Daoy (cell line): ENCODE measurements at places on chromosomes 7 and 10. TPM values are rescaled to one million over a fixed set of nuclear protein-coding genes. Genes with fewer than 3 reads are reported as not detected.

GRCh38 chr7:73597978-73598782 lies 19.8 kb upstream of the TBL2 start:
- DNase-seq: no peak

- no peak for DNase-seq
Observed at GRCh38 chr10:77794256-77795142, 132.1 kb downstream of the DLG5 start.

DNA sequence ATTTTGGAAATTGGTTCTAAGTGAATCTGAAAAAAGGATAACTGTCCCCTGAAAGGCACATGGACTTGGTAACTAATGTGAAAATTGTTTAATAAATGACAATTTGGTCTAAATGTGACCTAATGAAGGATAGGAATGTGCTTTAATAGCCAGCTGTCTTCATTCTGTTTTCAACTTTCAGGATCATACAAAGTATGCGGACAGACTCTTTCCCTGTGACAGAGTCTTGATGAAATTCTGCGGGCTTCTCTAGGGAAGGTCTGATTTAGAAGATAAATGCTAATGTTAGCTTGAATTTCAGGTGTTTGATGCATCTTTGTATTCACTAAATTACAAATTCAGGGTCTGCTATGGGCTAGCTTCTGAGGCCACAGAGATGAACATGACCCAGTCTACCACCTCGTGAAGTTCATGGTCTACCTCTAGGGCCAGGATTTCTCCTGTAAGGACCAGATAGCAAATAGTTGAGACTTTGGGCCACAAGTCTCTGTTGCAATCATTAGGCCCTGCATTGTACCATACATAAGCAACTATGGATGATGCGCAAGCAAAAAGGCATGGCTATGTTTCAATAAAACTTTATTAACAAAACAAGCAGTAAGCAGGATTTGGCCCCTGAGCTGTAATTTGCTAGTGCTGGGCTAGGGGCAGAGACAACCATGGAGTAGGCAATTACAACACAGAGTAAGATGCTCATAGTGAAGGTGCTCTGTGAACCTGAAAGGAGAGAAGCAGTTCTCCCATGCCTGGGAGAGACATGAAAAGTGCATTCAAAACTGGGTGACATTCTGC lies 368.6 kb downstream of the INHBA start:
- no peak for DNase-seq

DNA sequence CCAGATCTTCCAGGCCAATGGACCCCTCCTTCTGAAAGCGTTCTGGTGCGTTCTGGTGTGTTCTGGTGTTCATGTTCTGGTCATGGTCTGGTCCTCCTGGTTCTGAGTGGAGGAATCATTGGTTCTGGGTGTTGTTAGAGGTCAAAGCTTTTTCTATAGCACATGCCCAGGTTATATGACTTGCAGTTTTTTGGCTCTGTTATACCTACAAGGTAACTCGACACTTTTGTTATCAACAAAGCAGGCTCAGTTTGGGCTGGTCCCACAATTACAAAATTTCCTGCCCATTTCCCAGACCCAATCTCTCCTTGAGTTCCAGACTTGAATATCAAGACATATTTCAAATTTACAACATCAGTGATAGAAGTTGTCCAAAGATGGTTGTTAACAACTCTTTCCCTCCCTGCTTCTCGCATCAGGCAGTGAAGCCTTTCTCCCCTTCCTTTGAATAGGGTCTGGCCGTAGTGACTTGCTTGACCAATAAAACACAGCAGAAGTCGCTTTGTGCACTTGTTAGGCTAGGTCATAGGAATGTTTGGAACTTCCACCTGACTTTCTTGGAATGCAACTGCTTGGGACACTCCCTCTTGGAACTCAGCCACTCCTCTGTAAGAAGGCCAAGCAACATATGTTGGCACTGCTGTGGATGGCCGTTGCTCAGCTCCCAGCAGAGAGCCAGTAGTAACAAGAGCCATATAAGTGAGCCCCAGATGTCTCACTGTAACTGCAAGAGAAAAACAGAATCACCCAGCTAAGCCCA lies 83.1 kb upstream of the STEAP1B start:
- DNase-seq: peak; percentile 95

GRCh38 chr10:71408436-71409225 lies 11.9 kb downstream of the CDH23 start:
- no peak for DNase-seq

DNA sequence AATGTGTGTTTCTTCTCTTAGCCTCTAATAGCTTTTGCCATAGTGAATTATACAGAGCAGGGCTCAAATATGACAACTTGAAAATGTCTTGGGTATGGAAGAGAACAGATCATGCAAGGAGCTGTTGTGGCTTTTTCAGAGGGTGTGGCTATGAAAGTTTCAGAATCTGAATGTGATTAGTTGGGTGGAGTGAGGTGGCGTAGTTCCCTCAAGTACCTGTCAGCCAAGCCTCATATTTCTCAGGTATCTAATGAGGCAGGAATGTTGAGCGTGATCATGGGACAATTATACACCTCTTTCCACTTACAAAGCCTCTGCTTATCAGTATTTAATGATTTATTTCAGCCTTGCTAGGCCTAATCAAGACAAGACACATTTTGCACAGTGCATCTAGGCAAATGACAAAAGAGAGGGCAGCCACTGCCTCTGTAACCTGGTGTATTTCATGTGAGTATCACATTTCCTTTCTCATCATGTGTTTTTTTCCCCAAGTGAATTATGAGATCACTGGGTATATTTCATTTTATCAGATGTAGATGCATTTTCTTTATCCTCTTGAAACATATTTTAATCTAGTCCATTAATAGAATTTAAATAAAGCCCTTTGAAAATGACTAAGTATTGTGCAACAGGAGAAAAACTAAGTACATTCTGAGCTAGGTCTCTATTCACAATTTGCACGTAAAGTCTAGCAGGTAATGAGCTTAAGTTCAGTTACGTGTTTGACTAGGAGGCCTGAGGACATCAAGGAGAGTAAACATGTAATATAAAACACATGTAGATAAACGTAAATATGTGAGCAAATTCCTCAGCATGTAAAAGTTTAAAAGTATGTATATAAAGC lies 644.4 kb upstream of the IGFBP3 start:
- DNase-seq: no peak

DNA sequence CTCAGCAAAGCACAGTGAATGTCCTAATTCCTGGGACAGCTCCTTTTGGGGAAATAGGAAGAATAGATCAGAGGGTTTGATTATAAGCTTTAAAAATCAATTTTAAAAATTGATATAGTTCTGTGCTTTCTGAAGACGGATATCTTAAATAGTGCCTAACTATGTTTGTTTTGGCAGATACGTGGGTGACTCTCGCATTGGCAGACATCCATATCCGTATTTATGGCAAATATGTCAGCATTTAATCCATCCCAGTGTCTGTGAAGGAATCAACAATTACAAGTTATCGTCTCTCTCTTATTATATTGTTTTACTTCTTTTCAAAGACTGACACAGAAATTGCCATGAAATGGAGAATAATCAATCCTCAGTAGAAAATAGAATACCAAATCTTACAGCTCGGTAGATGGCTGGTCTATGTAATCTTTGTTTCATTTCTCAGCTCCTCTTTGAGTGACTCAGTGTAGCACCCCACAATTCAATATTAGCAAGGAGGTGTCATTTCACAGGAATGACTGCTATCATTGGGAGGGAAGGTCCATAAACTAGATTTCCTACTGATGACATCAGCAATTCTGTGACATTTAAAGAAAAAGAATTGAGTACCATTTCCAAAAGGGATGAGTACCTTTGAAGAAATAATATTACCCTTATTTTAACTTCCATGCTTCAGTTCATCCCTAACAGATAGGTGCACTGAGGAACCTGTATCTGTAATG lies 186.4 kb upstream of the NFE2L3 start:
- peak; percentile 66 for DNase-seq

DNA sequence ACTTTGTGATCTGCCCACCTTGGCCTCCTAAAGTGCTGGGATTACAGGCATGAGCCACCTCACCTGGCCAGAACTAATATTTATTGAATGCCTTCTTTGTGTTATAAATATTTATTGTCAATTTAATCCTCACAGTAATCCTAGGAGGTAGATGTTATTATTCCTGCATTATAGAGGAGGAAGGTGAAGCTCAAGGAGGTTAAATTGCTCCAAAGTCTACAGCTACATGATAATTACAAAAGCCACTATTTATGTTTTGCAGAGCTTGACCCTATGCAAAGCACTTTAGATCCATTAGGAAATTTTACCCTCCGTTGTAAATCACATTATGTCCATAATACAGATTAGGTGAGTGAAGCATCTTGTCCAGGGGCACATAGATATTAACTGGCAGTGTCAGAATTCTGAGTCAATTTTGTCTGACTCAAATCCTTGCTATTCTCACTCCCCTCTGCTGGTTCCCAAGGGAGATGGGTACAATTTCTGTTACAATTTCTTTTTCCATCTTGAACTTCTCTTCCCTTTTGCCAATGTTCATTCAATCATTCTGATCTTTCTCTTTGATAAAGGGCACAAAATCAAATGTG lies 25.7 kb upstream of the CDK14 start:
- DNase-seq: peak; percentile 26

DNA sequence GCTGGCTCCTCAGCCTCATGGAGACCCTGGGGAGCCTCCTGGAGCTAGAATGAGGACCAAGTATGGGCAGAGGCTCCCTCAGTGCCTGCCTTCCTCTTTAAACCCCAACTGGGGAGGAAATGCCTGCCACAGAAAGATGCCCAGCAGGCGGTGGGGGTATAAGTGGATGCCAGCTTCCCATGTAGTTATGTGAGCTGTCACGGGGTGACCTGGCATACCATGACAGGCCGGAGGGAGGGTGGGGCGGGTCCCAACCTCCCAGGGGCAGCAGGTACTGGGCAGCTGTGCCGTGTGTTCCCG lies 35.0 kb downstream of the COL13A1 start:
- no peak for DNase-seq

- DNase-seq: no peak
Observed at GRCh38 chr7:117848941-117849340, 24.3 kb downstream of the CTTNBP2 start.

DNA sequence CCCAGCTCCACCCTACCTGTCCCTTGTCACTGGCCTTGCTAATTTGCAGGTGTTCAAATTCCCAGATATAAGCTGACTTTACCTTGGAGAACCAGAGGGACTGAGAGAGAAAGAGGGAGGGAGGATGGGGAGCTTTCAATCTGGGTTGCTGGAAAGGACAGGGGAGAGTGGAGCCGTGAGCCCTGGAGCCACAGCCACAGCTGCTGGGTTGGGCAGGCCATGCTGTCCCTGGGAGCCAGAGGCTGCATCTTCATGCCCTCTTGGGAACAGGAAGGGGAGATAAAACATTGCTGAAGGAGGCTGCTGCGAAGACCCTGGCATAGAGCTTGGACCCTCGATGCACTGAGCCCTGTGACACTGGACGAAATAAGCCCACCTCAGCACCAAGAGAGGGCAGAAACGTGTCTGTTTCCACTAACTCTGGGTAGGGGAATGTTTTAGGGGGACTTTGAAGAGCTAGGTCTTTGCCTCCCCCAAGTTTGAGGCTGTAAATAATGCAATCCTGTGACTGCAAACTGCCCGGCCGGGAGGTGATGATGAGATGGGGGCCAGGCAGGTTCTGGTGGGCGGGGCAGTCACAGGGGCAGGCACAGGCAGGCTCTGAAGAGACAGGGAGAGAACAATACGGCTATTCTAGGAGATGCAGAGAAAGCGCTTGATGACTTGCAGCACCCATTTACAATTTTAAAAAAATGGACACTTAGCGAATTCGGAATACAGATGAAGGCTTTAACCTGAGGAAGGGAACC lies 5.8 kb upstream of the JAKMIP3 start:
- DNase-seq: no peak

DNA sequence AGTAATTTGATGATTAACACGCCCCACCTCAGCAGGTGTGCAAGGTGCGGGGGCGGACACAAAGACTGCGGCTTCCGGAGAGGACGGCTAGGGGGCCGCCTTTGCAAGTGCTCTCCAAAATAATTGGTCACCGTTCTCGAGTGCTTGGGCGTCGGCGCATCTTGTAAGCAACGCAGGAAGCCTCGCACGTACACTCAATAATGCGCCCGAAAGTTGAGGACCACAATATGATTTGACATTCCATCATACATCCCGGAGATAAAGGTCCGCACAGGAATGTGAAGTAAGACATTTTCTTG lies 114.7 kb downstream of the EBF3 start:
- no peak for DNase-seq

- no peak for DNase-seq
Observed at GRCh38 chr7:147151661-147152060, 1035.1 kb downstream of the CNTNAP2 start.

DNA sequence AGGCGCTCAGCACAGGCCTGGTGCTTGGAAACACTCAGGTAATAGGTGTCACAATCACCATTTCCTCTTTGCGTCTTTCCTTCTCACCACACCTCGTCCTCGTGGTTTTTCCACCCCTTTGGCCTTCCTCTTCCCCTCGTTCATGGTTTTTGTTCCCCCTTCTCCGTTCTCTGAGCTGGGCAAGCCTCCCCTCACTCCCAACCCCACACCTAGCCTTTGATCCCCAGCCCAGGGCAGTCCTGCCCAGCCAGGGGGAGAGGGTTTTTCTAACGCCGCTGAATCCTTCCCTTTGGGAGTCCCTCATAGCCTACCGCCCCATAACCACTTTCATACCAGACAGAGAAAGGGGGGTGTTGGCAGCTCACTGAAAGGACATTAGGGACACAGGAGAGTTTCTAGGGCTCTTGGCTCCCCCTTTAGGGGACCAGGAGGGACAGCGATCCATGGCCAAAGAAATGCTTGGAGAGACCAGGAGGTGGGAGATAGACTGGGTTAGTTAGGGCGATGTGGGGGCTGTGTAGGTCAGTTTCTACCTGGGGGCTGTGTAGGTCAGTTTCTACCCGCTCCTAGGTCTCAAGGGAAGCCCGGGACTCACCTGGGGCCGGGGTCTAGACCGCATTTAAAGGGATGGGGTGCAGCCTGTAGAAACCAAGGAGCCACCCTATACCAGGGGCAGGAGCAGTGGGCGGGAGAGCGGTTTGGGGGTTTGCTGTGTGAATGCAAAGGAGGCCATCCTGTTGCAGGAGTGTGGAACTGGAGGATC lies 1.4 kb downstream of the EPHB4 start:
- DNase-seq: peak; percentile 71

DNA sequence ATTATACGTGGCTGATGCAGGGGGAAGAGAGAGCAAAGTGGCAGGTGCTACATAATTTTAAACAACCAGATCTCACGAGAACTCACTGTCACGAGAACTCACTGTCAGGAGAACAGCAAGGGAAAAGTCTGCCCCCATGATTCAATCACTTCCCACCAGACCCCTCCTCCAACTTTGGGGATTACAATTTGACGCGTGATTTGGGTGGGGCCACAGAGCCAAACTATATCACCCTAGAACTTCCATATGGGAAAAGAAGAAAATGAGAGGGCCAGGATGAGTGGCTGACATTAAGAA lies 15.8 kb downstream of the EZH2 start:
- no peak for DNase-seq

GRCh38 chr7:134200970-134201369 lies 73.8 kb downstream of the LRGUK start:
- DNase-seq: no peak

Gene CFAP69
- total RNA-seq: 3.9 and 4.9 TPM in 2 replicates

Gene NAT16
- not detected in 2 replicates for total RNA-seq

Gene CHST3
- total RNA-seq: 6.8 and 7.5 TPM in 2 replicates

Gene OAT
- total RNA-seq: 90.5 and 101 TPM in 2 replicates

Gene GPR85
- total RNA-seq: 1.4 and 3.4 TPM in 2 replicates

Gene RNF32
- total RNA-seq: 1.6 and 3.2 TPM in 2 replicates
